ENCODE measurements at places on chromosomes 7 and 10. TPM values are rescaled to one million over a fixed set of nuclear protein-coding genes. Genes with fewer than 3 reads are reported as not detected.

The FRAT1 gene
- 2.3 TPM for total RNA-seq

The NUTM2A gene
- 0.19 TPM for total RNA-seq

The WEE2 gene
- not detected for total RNA-seq

The SLC26A3 gene
- not detected for total RNA-seq

Measured in endothelial cell of coronary artery (primary cell).